ENCODE measurements at places on chromosomes 13 and 19.

GRCh38 chr19:27654266-27654990 is 1558.5 kb downstream of the UQCRFS1 start:
- no peak for DNase-seq

GRCh38 chr13:99869830-99870229 is 101.7 kb downstream of the ZIC5 start:
- no peak for DNase-seq

- DNase-seq, result no peak
Observed at GRCh38 chr13:98585946-98586345, 9.0 kb upstream of the STK24 start.

GRCh38 chr13:80121038-80121437 is 219.9 kb downstream of the SPRY2 start:
- DNase-seq, result no peak

DNA sequence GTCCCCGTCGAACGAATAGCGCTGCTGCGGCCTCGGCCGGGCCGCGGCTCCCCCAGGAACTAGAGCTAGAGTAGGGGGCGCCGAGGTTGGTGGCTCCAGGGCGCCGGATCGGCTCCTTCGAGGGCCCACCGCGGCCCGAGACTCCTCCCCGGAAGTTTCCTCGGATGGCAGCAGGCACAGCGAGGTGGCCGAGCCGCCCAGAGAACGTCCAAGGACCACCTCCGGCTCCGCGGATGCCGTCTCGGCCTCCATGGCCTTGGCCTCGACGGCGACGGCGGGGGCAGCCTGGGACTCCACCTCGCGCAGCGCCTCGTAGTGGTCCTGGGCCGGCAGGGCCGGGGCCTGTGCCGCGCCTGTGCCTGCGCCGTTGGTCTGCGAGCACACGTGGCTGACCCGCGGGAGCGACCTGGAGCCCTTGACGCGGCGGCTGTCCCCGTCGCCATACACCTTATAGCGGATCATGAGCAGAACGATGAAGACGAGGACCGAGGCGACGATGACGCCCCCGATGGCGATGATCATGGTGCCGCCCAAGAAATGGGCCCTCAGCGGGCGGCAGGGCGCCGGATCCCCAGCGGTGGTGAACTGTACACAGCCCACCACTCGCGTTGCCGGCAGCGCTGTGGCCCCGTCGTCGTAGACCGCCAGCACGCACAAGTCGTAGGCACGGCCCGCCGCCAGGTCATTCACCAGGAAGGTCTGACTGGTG is 11.8 kb downstream of the IFNL1 start:
- no peak for DNase-seq

DNA sequence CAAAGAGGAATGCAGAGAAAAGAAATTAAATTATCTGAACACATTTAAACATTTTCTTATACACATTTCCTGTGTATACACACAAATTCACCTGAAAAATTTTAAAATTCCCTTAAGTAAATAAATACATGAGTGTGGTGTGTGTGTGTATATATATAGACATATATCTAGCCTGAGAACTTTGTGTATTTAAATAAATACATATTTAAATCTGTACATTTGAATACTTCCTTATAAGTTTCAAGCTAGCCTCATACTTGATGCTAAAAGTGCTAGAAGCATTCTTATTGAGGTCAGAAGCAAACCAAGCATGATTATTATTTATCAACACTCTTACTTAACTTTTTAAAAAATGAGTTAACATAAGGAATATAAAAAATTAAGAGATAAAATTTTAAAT is 260.7 kb downstream of the NHLRC3 start:
- no peak for DNase-seq

GRCh38 chr13:100828226-100828625 is 153.6 kb upstream of the TMTC4 start:
- DNase-seq, result no peak

GRCh38 chr13:97004886-97005285 is 10.6 kb upstream of the OXGR1 start:
- DNase-seq, result no peak

DNA sequence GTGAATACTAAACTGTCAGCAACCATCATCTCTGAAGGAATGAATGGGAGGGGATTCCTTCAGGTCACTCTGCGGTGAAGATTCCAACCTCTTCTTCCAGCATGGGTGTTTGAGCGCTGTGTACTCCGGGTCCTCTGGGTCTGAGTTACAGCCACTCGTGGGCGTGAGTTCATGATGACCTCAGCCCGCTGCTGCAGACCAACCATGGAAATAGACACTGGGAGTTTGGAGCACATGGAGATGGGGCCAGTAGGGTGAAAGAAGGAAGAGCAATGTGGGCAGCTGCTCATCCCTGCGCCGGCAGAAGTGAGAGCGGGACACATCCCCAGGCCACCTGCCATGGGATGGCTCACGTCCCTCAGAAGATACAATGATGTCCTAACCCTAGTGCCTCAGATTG is 16.8 kb upstream of the RAB20 start:
- DNase-seq, result no peak

DNA sequence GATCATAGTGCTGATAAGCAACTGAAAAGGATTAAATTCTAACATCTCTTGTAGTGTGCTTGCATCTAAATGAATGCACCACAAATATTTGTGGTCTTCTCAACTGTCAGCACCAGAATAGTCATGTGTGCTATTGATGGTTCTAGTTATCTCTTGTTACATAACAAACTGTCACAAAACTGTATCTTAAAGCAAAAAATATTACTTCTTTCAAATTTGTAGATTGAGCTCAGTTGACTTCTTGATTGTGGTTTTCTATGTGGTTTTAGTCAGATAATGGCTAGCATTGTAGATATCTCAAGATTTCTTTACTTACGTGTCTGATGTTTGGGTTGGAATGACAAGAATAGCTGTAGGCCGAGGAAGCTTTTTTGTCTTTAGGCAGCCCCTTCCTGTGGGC is 431.3 kb downstream of the SLITRK6 start:
- no peak for DNase-seq

- DNase-seq, result no peak
Observed at GRCh38 chr13:63909726-63910375, 2494.2 kb upstream of the PCDH20 start.

- DNase-seq, result no peak
Observed at GRCh38 chr13:20206698-20207235, 14.0 kb upstream of the GJB2 start.

- DNase-seq, result no peak
Observed at GRCh38 chr19:7247155-7247554, 47.1 kb downstream of the INSR start.

DNA sequence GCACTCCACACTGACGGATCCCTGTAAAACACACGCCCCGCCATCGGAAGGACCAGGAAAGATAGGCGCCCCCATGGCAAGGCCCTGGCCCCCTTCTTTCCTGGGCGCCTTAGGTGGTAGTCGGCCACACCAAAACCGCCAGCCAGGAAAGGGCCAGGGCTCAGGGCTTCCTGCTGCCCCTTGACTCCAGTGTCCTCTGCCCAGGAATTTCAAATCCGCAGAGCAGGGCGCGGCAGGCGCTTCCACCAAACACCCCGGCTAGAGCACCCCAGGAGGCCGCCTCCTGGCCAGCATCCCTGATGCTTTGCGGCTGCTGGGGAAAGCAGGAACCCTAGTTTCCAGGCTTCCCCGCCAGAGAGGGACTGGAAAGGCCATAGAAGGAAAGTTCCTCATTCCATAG is 57.5 kb downstream of the ZNF726 start:
- DNase-seq, result no peak

DNA sequence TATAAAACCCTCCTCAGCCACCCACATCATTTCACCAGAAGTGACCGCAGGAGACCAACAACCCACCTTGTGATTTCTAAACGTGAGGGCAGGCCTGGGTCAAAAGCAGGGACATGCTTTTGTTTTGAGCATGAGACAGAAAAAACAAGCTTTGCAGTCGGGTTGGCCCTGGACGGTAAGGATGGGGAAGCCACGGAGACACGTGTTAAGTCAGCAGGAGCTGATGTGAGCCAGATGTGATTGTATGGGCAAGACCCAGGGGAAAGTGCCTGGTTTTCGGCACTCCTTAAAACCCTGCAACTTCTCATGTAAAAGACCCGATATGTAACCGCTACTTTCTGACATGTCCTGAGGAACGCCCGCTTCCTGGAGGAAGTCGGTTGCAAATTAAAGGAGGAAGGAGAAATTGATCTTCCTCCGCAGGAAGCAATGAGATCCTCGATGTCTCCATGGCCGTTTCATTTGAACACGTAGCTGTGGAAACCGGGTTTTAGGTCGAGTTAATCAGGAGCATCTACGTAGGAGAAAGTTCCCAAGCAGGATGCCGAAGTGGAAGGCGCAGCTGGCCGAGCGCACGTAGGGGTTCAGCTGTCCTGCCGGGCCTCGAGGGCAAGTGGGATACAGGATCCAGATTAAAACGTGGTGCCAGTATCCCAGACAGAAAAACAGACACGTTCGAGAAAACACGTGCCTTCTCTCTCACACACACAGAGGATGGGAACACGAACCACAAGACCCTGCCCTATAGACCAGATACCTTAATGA is 40.5 kb upstream of the POMP start:
- no peak for DNase-seq

DNA sequence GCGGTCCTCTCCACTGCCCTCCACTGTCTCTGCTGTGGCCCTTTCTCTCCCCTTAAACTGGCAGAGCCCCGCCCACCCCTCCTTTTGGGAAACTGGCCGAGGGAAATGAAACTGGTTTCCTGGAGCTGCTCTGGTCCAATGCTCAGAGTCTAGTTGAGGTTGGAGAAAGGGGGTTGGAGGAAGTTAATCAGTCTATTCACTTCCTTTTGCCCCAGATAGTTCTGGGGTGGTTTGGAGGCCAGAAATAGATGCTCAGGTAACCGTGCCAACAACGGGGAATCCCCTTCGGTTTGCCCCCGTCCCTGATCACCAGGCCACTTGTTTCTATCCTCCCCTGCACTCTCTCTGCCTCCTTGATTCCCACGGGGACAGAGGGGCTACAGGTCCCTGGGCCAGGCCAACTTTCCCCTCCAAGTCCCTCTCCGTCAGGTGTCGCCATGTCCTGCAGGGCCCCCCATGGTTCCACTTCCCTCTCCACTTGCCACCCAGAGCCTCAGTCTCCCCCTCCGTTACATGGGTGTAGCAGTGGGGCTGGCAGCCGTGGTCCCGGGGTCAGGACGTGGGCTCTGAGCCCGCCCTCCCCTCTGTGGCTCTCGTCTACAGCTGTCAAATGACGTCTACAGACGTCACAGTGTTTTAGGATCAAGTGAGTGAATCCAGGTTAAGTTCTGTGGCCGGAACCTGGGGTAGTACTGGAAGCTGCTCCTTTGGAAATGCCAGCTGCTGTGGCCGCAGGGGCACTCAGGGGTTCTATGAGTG is at the start of gene IL4I1:
IL4I1 (minus strand) TSS at position 25 of the 759 bp plus-strand sequence. CDS start 727 bp downstream, outside the sequence.
- DNase-seq, result no peak

GRCh38 chr13:42750794-42751193 is 30.6 kb upstream of the FAM216B start:
- DNase-seq, result no peak

DNA sequence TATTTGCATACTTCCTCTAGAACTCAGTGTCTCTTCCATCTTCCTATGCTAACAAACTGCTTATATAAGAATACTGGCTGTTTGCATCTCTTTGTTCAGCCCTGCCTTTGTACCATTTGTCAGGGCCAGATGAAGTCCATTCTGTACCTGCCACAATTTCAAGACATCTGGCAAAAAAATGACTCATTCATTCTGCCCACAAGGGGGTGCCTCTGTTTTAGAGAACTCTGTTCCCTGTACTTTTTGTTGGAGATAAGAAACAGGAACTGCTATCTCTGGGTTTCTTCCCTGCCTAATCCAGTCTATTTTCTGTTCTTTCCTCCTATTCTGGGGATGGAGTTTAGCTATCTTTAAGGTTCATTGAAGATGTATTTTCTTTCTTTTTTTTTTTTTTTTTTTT is 23.0 kb downstream of the ZNF568 start:
- no peak for DNase-seq

- no peak for DNase-seq
Observed at GRCh38 chr19:46907880-46908279, 47.1 kb downstream of the ARHGAP35 start.

- DNase-seq, result no peak
Observed at GRCh38 chr13:114140131-114140905, 7.9 kb upstream of the RASA3 start.

DNA sequence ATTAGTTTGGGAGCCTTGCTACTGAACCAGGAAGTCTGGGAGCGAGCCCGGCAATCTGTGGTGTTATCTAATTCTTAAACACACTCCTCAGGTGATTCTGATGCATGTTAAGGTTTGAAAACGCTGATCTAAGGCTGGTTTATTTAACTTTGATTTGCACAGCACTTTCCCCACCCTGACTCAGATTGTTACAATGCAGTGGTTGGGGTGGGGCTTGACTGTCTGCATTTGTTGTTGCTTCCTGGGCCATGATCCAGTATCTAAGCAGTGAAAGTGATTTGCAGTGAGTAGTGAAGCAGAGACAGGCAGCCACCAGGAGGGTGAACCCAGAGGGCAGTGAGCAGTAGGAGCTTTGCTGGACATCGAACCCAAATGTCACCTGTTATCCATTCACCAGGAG is 81.6 kb upstream of the ARGLU1 start:
- DNase-seq, result no peak

GRCh38 chr13:32895296-32895695 is 120.9 kb upstream of the KL start:
- no peak for DNase-seq

DNA sequence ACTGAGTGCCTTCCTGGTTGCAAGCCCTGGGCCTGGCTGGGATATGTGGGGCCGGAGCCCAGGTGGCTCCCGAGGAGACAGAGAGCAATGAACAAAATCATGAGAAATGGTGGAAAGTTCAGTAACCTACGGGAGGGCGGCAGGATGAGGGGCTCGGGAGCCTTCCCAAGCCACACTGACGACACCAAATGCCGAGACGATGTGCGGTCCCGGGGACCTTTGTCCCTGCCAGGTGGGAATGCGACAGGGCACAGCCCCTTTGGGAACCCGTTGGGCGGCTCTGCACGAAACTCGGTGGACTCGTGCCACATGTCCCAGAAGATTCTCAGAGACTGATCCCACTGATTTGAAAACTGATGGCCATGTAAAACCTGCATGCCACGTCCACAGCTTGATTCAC is 11.7 kb upstream of the ZNF14 start:
- no peak for DNase-seq

GRCh38 chr19:39916236-39916635 is 18.2 kb downstream of the FCGBP start:
- no peak for DNase-seq

DNA sequence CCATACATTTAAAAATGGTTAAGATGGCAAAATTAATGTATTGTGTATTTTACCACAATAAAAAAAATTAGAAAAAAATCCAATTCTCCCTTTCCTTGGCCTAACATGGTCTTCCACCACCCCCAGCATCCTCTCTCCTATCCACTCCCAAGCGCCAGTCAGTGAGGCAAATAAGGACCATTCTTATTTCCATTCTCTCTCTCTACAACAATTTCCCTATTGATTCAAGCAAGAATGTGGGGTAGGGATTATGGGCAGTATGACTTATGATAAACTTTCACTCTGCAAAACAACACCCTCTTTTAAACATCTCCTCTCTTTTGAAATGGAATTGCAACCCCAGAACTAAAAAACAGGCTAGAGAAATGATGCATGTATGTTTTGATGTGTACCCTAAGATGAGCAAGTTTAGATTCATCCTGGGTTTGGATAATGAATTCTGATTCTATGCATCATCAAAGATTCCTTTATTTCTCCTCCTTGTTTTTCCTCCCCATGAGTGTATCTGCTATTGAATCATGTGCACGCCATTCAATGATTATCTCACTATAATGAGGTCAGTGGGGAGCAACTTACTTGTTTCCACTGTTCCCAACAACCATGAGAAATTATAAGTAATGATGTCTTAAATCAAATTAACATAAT is 3.5 kb downstream of the STARD13 start:
- no peak for DNase-seq
